Bronchus fibroblast of lung (primary cell): ENCODE measurements at places on chromosomes 1 and 21. TPM values are rescaled to one million over a fixed set of nuclear protein-coding genes. Genes with fewer than 3 reads are reported as not detected.

Gene FH
- 109 and 128 TPM in 2 replicates for total RNA-seq

Gene KLHL17
- 9.8 and 9.9 TPM in 2 replicates for total RNA-seq

Gene CLDN14
- total RNA-seq, result not detected in 2 replicates

Gene UBASH3A
- total RNA-seq, result not detected in 2 replicates

Gene BEST4
- 0.67 TPM in 1 of 2 replicates, not detected in the other for total RNA-seq

Gene GPR25
- total RNA-seq, result not detected in 2 replicates

Gene TAS1R1
- total RNA-seq, result 0.15 and 0.17 TPM in 2 replicates

Gene NRAS
- 57.1 and 71.3 TPM in 2 replicates for total RNA-seq

Gene FALEC
- not detected in 2 replicates for total RNA-seq

Gene CDA
- 4.2 and 6.5 TPM in 2 replicates for total RNA-seq

Gene OR6K3
- not detected in 2 replicates for total RNA-seq

Gene ADORA1
- under 0.01 and 0.45 TPM in 2 replicates for total RNA-seq

Gene CYP4Z1
- not detected in 2 replicates for total RNA-seq

Gene EFNA1
- total RNA-seq, result 0.50 and 0.89 TPM in 2 replicates

Gene KIF21B
- 3.0 and 3.3 TPM in 2 replicates for total RNA-seq

Gene CROCC
- total RNA-seq, result 12.0 and 14.5 TPM in 2 replicates

Gene IRF6
- 0.34 and 0.59 TPM in 2 replicates for total RNA-seq

Gene SELENBP1
- 25.9 and 31.4 TPM in 2 replicates for total RNA-seq

Gene SMIM11
- 3.0 and 4.9 TPM in 2 replicates for total RNA-seq

Gene TNNI3K
- total RNA-seq, result not detected in 2 replicates

Gene CFAP126
- not detected in 2 replicates for total RNA-seq

Gene STIL
- total RNA-seq, result 13.8 and 16.0 TPM in 2 replicates

Gene GRIK3
- not detected in 2 replicates for total RNA-seq

Gene LIN28A
- not detected in 2 replicates for total RNA-seq

Gene LCE1B
- not detected in 2 replicates for total RNA-seq

Gene OR2L2
- not detected in 2 replicates for total RNA-seq

Gene PRDM16
- 0.17 and 0.45 TPM in 2 replicates for total RNA-seq

Gene RBM34
- 29.3 and 39.7 TPM in 2 replicates for total RNA-seq

Gene KRTAP6-3
- not detected in 2 replicates for total RNA-seq

Gene CSF3R
- total RNA-seq, result not detected in 2 replicates

Gene CATSPERE
- total RNA-seq, result 0.15 and 0.50 TPM in 2 replicates

Gene LCE2A
- total RNA-seq, result not detected in 2 replicates

Gene KCNN3
- not detected in 2 replicates for total RNA-seq

Gene C1QB
- not detected in 2 replicates for total RNA-seq

Gene FMOD
- 2.2 TPM in 2 replicates for total RNA-seq

Gene LCA5L
- 0.17 and 0.59 TPM in 2 replicates for total RNA-seq

Gene ANGPTL3
- not detected in 2 replicates for total RNA-seq

Gene ABL2
- total RNA-seq, result 10.3 and 11.9 TPM in 2 replicates

Gene FAM229A
- 1.0 and 1.9 TPM in 2 replicates for total RNA-seq

Gene TACSTD2
- 0.45 and 0.50 TPM in 2 replicates for total RNA-seq

Gene MPL
- under 0.01 TPM in 1 of 2 replicates, not detected in the other for total RNA-seq

Gene SASS6
- 2.2 and 3.5 TPM in 2 replicates for total RNA-seq
